ENCODE measurements at places on chromosomes 12 and 14.

- no peak for DNase-seq
Observed at GRCh38 chr12:11412731-11413130, 17.4 kb upstream of the PRB2 start.

- no peak for DNase-seq
Observed at GRCh38 chr14:91329486-91330014, 85.0 kb upstream of the GPR68 start.

DNA sequence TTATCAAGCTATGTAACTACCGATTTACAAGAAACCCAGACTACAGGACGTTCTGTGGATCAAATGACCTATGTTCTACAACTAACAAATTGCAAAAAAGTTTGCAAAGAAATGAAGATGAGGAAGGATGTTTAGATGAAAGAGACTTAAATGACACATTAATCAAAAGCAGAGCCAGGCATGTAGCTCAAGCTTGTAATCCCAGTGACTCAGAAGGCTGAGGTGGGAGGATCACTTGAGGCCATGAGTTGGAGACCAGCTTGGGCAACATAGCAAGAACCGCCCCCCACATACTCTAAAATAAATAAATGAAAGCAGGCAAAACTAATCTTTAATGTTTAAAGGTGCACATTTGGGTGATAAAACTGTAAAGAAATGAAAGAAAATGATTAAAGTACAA, 331.9 kb downstream of the BTG1 start:
- peak; percentile 53 for DNase-seq

DNA sequence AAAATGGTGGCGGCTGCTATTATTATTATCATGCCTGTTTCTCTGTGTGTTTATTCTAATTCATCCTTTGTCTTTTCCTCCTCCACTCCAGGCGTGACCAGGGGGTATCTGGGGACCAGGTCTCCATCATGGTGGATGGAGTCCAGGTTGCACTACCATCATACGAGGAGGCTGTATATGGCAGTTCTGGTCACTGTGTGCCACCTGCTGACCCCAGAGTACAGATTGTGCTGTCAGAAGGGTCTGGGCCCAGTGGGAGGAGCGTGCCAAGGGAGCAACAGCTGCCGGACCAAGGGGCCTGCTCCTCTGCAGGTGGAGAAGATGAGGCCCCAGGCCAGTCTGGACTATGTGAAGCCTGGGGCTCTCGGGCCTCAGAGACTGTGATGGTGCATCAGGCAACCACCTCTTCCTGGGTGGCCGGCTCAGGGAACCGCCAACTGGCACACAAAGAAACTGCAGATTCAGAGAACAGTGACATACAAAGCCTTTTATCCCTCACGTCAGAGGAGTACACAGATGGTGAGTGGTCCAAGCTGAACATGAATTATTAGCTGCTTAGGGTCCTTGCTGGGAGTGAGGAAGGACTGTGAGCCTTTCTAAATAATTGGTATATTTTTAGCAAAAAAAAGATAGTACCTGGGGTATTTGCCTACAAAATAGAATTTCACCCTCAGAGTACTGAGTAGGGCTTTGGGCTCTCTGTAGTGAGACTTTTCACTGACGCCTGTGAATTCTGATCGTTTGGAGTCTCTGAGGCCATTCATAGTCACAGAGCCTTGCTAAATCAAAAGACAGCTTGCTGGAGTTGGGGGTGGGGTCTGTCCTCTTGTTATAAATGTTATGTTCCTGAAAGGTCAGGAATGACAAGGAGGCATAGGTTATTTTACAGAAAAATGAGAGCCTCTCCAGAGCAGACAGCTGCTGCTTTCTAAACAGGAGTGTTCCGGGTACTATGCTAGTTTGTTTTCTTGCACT, 58.1 kb upstream of the SRSF5 start:
- no peak for DNase-seq

DNA sequence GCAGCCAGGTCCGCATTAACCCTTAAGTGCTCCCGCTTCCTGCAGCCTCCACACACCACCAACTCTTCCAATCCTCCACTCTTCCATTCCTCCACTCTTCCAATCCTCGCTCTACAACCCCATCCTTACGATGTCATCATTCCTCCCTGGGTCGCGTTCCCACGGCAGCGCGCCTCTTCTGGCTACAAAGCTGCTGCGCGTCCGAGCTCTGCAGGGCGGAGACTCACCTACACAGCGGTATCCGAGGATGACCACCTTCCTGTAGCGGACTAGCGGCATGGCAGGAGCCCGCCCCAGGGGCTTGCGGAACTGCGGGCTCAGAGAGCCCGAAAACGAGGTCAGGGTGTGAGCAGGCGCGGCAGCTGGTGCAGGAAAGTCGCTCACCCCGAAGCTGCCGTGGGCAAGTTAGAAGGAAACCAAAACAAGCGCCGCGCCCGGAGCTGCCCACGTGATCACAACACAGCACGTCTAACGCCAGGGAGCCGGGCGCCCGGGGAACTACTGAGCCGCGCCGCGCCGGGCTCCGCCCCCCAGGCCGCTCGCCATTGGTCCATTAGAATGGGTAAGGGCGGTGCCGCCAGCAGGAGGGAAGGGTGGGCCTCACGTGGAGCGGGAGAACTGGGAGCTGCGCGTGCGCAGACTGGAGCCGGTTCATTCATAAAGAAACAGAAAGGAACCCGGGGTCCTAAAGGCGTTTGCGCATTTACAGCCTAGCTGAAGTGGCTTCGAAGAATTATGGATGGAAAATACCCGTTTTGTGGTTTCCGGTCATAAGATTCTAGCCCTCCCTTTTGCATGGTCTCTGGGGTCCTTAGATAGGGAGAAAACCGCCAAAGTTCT, at the start of gene RHEBL1:
Gene RHEBL1 (minus strand): TSS at position 473 of the 840 bp plus-strand sequence. CDS start 194 bp downstream, at position 279.
- DNase-seq: peak; percentile 96

DNA sequence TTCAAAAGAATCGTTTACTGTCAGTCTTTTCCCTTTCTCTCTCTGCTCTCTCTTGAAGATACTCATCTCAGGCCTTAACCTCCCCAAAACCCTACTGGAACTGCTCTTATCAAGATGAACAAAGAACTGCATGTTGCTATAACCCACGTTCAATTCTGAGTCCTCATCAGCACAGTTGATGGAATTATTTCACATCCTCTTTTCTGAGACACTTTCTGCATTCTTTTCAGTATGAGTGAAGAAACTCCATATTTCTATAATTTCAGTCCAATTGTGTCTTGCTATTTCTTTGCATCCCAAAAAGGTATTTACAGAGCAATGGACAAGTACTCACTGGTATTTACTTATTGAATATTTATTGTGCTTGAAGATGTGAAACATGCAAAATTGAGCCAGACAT, 160.1 kb upstream of the CPNE8 start:
- DNase-seq: no peak

- DNase-seq: no peak
Observed at GRCh38 chr12:124664395-124665111, 97.1 kb upstream of the NCOR2 start.

- DNase-seq: peak; percentile 44
Observed at GRCh38 chr12:11621797-11622423, 27.6 kb upstream of the ETV6 start.

DNA sequence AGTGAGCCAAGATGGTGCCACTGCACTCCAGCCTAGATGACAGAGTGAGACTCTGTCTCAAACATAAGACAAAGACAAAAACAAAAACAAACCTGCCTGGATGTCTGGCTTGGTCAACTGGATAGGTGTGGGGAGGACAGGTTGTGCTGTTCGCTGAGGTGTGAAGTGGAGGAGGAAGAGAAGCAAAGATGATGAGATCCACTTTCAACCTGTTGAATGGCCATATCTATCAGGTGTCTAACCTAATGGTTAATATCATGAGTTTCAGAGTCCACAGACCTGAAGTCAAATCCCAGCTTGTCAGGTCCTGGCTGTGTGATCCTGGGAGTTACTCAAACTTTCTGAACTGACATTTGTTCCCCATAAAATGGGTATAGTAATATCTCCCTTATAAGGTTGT, 9.7 kb upstream of the CCDC177 start:
- no peak for DNase-seq

DNA sequence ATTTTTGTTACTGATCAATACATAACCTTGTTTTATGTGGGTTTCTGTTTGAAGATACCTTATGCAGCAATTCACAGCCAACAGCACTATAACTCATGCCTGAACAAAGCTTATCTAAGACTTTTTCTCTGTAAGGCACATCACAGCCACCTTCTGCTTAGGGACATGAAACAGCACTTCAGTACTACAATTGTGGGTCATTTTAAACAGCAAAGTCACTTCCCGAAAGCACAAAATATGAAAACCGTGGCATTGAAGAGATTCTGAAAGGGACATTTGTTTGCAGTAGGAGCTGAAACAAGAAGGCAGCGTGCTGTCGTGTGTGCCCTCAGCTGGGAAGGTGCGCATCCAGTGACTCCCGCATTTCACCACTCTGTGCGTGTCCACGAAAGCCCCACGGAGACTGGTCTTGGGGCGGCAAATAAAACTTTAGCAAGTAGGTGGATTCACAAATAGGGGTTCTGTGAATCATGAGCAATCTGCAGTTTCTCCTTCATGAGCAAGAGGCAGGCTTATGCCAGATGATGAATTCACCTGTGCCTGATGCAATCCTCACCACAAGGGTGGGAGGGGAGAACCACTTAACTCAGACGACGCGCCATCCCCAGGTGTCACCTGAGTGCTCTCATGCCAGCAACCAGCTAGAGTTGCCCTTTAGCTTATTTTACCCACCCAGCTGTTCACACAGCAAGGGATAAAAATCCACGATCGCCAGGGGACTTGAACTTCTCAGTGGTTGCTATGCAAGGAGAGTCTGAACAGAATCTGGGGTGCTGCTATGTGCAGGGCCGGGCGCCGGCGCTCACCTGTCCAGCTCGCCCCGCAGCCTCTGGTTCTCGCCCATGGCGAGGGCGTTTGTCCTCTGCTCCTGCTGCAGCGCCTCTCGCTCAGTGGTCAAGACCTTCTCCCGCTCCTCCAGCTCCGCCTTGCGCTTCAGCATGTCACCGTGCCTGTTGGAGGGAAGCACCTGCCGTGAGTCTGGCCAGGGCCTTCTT, 54.9 kb upstream of the GPR68 start:
- no peak for DNase-seq

DNA sequence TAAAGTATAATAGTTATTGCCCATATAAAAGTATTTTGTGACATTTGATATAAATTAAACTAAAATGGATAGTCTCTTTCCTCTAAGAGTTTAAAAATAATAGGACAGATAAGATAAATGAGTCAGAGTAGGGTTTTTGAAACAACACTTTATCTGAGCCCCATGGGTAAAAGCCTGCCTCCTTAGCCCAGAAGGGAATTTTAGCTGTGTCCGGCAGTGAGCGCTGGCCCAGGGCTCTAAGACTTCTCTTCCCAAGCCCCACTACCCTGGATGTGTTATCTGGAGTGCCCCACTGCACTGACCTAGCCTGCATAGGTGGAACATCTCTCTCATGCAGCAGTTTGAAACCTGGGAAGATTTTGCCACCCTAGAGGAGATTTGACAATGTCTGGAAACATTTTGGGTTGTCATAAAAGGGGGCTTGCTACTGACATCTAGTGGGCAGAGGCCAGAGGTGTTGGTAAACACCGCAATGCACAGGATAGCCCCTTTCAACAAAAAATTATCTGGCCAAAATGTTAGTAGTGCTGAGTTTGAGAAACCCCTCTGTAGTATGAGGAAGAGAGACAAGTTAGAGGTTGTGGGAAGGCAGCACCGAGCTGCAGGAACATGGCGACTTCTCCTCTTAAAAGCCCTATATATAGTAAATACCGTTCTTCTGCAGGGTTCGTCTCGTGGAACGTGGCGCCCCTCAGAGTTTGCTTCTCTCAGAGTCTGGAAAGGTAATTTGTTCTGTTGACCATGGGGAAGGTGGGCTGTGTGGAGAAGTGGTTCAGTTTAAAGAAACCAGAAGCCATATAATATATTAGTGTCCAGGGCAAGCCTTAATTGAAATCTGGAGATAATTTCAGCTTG, 29.3 kb upstream of the ATF1 start:
- peak; percentile 46 for DNase-seq

- DNase-seq: peak; percentile 85
Observed at GRCh38 chr12:47121146-47121545, 41.4 kb upstream of the AMIGO2 start.

GRCh38 chr12:122943196-122943595, 23.1 kb downstream of the ABCB9 start:
- no peak for DNase-seq

DNA sequence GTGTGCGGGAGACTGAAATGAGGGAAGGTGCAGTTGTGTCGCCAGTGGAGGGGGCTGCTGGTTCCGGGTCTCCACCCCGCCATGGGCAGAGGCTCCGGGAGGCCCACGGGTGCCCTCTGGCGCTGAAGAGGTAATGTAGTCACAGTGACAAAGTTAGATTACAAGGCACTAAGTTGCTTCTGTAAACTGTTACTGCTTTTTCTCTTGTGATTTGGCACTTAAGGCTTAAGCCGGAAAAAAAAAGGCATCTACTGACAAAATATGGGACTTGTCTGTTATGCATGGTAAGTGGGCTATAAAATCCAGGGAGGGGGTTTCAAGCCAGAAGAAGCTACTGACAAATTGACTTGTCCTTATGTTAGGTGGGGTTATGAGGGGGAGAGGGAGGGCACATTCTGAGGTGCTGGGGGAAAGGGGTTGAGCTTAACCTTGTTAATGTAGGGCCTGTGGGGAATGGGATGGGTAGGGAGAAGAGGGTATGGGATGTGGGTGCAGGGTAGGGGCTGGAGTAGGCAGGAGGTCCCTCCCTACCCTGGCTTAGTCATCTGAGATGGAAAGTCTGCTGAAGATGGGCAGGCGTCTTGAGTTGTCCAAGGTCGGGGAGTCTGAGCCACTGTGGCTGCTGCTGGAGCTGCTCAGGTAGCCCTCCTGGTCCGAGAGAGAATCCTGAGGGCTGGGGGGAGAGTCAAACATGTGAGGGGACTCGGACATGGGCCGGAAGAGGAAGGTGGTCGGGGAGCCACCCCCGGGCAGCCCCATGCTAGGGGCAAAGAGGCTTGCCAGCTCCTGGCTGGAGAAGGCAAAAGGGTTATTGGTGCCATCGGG, 3.7 kb downstream of the ZFP36L1 start:
- DNase-seq: peak; percentile 82

DNA sequence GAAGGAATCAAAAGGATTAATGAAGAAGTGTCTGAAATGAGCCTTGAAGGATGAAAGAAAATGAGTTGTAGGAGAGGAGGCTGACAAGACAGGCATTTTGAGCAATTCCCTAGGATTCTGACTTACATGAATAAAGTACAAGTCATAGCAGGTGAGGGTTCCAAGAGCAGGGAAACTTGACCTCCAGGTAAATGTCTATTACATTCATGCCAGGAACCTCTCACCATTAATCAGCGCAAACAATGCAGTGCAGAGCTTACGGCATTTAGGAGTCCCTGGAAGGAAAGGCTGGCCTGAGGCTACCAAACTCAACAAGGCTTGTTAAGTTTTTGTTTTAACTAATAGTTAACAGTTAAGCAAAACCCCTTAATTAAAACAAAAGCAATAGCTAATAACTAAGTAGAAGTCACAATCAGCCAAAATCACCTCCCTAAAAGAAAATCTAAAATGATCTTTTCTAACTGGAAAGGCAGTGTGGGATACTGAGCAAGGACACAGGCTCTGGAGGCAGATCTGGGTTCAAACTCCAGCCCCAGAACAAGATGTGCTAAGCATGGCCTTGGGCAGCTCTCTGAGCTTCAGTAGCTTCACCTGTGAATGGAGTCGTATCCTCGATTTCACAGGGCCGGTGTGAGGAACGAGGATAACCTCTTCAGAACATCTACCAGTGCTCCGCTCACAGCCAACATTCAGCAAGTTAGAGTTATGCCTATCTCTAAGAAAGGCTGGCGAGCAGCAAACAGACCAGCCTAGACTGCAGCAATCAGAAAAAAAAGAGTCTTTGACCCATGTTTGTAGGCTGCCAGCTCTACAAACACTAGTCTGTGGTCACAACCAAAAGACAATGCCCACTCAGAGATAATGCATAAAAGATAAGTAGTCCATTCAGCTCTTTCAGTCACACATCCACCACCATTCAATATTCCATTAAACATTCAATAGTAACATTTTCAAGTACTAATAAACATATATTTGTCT, 16.9 kb downstream of the PPTC7 start:
- no peak for DNase-seq

- no peak for DNase-seq
Observed at GRCh38 chr12:2609020-2609419, 185.8 kb upstream of the FKBP4 start.
